ENCODE measurements at places on chromosomes 5 and 9.

DNA sequence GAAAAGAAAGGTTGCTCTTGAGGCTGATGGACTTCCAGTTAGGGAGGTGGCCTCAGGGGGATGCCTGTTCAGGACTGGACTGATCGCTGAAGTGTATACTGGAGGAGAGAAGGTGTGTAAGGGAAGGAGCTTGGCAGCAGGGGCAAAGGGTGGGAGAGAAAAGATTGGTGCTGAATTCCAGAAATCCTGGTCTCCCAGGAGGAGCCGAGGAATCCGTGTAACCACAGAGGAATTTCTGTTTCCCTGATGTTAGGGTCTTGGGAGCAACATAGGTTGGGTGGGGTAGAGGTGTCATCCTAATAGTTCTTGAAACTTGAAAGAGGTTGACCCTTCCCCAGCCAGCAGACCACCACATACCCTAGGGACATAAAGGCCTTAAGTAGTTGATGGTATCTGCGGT, 88.9 kb upstream of the PTPN3 start:
- no peak for DNase-seq

GRCh38 chr9:87853876-87854579, 28.6 kb upstream of the SPATA31E1 start:
- DNase-seq = no peak

DNA sequence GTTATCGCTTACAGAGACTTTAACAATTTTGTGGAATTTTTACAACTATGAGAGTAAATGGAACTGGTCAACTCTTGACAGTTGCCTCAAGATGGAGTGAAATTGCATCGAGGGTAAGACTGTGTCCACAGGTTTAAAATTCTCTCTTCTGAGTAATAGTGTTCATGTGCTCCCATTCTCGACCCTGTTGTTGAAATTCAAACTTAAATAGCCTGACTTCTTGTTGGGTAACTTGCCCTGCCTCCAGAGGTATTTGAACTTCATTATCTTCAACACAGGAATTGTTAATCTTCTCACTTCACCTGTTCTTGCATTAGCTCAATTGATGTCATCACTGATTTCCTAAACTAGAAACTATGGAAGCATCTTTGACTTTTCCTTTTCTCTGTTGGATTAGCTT, 77.5 kb downstream of the PIP5K1B start:
- DNase-seq = no peak

DNA sequence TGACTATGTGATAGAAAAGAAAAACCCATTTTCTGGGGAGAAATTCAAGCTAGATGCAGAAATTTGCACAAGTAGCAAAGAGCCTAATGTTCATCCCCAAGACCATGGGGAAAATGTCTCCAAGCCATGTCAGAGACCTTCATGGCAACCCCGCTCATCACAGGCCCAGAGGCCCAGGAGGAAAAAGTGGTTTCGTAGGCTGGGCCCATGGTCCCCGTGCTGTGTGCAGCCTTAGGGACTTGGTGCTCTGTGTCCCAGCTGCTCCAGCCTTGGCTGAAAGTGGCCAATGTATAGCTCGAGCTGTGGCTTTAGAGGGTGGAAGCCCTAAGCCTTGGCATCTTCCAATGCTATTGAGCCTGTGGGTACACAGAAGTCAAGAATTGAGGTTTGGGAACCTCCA, 711.2 kb upstream of the ZNF608 start:
- no peak for DNase-seq

DNA sequence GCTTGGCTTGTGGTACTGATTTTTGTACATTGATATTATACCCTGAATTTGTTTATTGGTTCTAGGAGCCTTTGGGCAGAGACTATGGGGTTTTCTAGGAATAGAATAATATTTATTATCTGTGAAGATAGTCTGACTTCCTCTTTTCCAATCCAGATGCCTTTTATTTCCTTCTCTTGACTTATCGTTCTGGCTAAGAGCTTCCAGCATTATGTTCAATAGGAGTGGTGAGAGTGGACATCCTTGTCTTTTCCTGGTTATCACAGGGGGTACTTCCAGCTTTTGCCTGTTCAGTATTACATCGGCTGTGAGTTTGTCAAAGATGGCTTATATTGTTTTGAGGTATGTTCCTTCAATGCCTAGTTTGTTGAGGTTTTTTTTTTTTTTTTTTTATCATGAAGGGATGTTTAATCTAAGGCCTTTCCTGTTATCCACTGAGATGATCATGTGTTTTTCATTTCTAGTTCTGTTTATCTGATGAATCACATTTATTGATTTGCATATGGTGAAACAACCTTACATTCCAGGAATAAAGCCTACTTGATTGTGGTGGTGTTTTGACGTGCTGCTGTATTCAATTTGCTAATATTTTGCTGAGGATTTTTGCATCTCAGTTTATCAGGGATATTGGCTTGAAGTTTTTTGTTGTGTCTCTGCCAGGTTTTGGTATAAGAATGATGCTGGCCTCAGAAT, 77.5 kb downstream of the CERT1 start:
- no peak for DNase-seq

DNA sequence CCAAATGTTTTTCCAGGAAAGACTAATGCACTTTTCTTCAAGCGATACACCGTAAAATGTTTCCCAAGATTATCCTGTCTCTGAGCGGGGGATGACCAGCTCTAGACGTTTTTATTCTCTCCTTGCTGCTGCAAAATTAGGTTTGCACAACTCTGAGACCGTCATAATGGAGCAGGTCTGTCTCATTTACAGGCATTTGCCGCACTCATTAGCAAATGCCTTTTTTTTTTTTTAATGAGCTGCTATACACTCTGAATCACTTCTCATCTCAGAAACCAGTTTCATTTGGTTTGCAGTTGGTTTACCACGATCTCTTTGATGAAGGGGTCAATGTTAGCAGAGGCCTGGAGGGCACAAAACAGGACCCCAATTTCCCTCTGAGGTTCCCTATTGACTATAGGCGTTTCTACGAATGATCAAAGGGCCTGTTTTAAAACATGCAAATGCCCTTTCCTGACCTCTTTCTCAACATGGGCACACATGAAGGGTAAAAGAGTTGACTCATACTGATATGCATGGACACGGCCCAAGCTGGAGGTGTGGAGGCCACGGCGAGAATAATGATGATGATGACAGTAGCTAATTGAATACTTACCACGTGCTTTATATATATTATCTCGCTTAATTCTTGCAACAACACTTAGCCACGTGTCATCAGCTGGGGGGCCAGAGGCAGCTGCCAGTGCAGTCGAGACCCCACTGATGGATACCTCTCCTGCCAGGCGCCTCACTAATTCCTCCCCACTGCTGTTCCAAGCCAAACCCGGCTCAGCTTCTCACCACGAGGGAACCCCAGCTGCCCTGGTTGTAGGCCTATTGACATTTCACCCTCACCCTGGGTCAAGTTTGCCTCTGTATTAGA, 89.9 kb upstream of the PTCH1 start:
- DNase-seq = no peak
